Cardiac septum (tissue), 1 donor: ENCODE measurements at places on chromosomes 7 and 10. TPM values are rescaled to one million over a fixed set of nuclear protein-coding genes. Genes with fewer than 3 reads are reported as not detected.

Gene BLNK
- total RNA-seq = 0.86 TPM

Gene TMEM270
- not detected for total RNA-seq

- no peak for DNase-seq
Measured at GRCh38 chr7:132666071-132666773, 90.0 kb upstream of the PLXNA4 start.

GRCh38 chr10:60644436-60645130 lies 133.7 kb upstream of the CDK1 start:
- no peak for DNase-seq

DNA sequence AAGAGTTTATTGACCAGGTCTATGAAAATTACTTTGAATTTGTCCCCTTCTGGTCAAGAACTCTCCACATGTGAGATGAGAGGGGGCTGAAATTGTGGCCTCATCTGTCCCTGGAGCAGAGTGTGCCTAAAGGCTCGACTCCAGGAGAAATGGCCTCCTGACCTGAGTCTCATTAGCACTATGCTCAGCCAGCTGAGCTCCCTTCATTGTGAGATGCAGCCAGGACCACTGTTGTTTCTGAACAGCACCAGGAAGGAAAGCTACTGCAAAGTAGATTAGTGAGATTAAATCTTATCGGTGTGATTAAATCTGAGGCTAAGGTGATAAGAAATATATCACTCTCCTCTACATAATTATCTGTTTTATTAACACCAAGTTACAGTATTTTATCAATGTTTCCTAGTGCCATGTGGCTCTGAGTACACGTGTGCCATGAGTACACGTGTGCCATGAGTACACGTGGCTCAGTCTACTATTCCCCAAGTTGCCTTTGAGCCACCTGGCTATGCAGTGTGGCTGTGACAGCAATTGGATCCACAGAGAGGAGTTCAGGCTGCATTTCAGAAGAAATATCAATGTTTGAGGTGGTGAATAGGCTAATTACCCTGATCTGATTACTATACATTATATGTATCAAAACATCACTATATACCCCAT lies 126.9 kb downstream of the IPMK start:
- no peak for DNase-seq
